T1000 (cell line): ENCODE measurements at places on chromosomes 3 and 15.

- DNase-seq, result no peak
These were observed 1337.1 kb downstream of the ROBO1 start for GRCh38 chr3:78430741-78431140.

DNA sequence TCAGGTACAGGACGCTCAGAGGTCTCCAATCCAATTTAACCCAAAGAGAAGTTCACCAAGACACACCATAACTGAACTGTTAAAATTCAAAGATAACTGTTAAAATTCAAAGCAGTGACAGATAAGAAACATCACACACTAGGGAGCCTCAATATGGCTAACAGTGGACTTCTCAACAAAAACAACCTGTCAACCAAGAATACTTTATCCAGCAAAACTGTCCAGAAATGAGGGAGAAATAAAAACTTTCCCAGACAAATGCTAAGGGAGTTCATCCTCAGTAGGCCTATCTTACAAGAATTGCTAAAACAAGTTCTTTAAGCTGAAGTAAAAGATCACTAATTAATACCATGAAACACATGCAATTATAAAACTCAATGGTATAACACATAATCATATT lies 36.3 kb upstream of the MYLK start:
- no peak for DNase-seq

GRCh38 chr15:99955181-99955525 lies 221.9 kb upstream of the LYSMD4 start:
- no peak for DNase-seq

DNA sequence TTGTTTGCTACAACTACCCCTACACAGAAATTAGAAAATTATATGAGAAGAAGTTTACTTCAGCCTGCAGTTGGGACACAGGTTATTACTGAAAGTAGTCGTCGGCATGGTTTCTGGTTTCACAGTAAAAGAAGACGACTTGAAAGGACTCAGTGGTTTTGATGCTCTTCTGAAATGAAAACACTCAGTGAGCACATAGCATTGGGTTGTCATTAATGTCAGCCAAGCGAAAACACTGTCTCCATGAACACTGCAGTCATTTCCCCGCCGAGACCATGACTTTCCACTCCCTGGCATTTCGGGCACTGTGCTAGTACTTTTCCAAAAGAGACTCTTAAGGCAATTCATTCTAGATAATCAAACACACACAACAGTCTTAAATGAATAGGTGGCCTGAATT lies 69.2 kb upstream of the ICE2 start:
- DNase-seq, result no peak

DNA sequence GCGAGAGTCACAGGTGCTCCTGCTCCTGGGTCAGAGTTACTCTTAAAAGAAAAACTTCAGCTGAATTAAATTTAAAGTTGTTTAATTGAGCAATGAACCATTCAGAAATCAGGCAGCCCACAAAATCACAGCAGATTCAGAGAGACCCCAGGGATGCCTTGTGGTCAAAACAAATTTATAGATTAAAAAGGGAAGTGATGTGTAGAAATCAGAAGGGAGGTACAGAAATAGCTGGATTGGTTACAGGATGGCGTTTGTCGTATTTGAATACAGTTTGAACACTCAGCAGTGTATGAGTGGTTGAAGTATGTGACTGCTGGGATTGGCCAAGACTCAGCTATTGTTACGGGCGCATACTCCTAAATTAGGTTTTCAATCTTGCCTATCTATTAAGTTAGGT lies 58.6 kb downstream of the UACA start:
- no peak for DNase-seq

DNA sequence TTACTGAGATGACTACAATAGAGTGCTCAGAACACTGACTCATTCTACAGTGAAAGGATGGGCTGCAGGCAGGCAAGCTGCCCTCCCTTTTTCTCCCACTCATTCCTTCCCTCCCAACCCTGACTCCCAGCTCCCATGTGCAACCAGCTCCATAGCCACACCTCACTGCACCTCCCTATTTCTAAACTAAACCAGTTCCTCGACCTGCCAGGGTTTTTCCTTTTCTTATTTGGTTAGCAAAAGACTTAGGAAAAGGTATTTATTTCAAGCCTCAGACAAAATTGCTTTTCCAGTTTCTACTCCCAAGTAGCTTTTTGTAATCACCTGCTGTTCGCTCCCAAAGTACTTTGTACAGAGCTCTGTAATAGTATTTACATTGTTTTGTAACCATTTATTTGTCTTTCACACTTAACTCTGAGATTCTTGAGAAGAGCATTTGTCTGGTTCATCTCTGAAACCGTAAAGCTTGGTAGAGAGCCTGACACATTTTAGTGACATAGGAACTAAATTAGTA lies 2.2 kb downstream of the AADAC start:
- no peak for DNase-seq

DNA sequence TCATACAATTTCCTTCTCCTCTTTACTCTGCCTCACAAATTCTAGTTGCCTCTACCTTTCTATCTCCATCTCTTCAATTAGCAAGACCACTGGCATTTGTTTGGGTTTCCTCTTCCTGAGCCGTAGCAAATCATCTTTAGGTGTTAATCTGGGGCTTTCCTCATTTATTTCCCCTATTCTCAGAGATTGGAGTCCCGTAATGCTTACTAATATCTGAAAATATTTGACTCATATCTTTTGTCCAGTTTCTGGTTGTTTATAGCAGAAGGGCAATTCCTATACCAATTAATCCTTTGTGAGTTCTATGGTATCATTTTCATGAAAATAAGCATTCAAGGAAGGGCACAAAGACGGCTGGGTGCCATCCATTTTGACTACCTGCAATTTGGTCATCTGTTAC lies 103.7 kb downstream of the NR2E3 start:
- no peak for DNase-seq

DNA sequence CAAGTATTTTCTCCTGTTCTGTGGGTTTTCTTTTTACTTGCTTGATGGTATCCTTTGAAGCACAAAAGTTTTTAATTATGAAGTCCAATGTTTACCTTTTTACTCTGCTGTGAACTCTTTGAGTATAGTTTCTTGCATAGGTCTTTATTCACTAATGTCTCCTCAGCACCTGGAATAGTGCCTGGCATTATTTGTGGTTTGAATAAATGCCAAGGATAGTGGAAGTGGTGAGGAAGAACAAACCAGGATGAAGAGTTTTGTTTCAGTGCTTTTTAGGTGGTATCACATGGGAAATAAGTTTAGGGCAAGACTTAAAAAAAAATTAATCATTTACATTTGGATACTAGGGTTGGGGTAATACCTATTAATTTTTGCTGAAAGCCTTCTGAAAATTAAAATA lies 25.7 kb downstream of the GPD1L start:
- no peak for DNase-seq

GRCh38 chr3:129855832-129856419 lies 37.6 kb downstream of the TMCC1 start:
- DNase-seq, result no peak

GRCh38 chr3:27451251-27451650 lies 32.9 kb downstream of the SLC4A7 start:
- DNase-seq, result no peak

GRCh38 chr3:189557824-189558223 lies 73.4 kb upstream of the TP63 start:
- DNase-seq, result no peak

GRCh38 chr15:29914511-29914926 lies 92.3 kb upstream of the TJP1 start:
- DNase-seq, result no peak

GRCh38 chr15:67415181-67415580 lies 105.8 kb upstream of the C15orf61 start:
- DNase-seq, result no peak
